ENCODE measurements at places on chromosomes 6 and 20.

- no peak for DNase-seq
Measured at GRCh38 chr20:47720636-47721427, 64.4 kb downstream of the SULF2 start.

- no peak for DNase-seq
Measured at GRCh38 chr6:15842727-15843117, 179.9 kb upstream of the DTNBP1 start.

DNA sequence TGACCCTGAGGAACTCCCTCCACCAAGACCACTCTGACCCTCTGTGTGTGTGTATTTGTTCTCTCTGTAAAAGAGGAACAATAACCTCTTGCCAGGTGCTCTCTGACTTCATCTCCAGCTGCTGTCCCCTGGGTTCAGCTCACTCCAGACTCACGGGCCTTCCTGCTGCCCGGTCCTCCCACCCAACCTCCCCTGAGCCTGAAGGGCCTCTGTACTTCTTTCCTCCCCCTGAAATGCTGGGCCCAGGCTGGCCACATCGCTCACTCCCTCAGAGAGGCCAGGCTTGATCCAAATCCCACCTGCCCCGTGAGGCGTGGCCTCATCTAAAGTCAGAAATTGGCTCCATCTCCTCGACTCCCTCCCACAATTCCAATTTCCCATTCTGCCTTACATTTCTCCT lies 202.4 kb downstream of the PRKN start:
- DNase-seq = no peak

DNA sequence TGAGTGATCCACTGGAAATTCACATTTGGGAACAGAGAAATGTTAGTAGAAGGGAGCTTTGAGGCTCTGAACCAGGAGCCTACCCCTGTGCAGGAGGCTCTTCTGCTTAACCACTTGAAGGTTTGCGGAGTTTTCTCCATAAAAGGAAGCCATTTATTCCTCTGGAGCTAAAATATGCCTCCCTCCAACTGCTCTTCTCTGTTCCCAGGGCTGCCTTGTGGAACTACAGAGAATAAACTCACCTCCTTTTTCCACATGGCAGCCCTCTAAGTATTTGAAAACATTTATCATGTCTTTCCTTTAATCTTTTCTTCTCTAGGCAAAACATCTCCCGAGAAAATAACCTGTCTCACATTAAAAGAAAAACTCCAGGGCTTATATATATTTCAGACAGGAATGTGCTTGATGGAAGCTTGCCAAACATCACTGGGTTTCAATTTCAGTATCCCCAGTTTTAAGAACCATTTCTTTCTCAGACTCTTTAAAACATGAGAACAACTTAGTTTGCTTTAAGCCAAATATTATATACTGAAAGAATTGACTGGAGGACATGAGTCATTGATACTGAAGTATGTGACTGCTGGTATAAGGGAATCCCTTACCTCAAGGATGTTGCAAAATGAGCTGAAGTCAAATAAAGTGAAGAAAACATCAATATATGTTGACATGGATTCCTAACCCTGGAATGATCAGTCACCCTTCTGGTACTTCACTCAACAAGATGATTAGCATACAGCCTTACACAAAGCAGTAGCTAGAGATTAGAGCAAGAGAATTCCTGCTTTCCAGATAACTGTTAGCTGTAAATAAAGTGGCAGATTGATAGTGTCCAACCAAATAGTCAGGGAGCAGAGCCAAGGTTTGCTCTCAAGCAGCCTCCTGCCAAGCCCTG lies 74.0 kb downstream of the ZBTB2 start:
- no peak for DNase-seq

GRCh38 chr6:26103141-26103769 lies 16.0 kb downstream of the HFE start:
- no peak for DNase-seq

- no peak for DNase-seq
Measured at GRCh38 chr6:142810952-142811514, 133.9 kb downstream of the HIVEP2 start.

- DNase-seq = no peak
Measured at GRCh38 chr6:163679012-163679660, 264.6 kb downstream of the QKI start.

- DNase-seq = no peak
Measured at GRCh38 chr6:97668716-97669115, 385.7 kb upstream of the MMS22L start.

DNA sequence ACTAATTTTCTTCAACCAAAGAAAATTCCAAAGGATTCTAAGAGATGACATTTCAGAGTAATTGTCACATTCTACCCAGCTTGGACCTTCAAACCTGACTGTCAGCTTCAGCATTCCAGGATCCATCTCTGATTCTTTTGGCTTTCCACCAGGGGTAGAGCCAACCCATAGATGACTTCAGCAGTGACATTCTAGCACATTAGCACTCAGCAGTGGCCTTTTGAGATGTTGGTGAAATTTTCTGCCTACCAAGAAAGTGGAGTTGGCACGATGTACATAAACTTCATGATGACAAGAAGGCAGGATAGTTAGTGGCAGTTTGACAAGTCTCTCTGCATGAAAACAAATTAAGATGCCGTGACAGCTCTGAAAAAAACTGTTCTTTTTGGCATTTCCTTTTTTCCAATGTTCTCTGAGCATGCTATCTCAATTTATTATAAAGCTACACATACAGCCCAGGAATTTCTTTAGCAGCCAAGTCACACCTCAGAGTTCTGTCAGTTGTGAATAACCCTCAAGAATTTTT lies 466.5 kb upstream of the RNF217 start:
- DNase-seq = no peak

- DNase-seq = peak; percentile 7
Measured at GRCh38 chr20:58716476-58717277, 24.1 kb downstream of the NPEPL1 start.

DNA sequence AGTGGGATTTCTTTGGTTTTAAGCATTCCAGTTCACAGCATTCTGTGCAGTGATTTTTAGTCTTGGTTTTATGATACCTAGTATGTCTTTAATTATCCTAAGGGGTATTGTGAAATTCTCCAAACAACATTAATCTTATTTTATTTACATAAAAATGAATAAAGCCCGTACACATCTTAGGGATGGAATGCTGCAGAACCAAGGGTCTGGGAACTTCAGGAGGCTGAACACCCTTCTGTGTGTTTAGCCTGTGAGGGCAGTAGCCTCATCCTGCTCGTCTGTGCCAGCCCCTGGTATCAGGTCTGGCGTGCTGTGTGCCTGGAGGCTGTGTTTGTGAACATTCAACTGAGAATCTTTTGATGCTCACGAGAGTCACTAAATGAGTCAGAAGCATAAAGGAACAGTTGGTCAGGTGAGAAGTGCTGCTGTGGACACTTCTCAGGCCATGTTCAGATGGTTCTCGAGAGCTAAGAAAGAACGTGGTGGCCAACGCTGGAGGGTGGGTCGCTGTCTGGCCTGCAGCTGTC lies 25.2 kb upstream of the C20orf204 start:
- no peak for DNase-seq

DNA sequence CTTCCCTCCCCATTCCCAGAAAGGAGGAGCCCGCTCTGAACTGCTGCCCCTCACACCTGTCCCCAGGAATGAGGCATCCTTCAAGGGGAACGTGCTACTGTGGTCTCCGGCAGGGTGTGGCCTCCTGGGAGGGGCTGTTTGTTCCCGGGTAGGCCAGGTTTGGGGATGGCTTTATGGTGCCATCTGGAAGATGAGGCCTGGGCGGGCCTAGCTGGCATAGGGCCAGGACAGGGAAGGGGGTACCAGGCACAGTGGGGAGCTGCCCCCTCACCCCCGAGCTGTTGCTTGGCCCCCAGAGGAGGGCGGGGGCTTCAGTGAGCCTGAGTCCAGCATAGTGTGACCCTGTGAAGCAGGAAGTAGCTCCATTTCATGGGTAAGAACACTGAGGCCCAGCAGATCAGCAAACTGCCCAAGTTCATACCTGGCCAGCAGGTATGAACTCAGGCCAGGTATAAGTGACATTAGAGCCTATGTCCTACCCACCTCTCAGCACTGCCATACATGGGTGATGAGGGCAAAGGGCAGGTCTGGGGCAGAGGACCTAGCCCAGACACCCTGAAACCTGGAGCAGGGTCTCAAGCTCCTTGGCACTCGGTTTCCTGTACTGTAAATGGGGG lies 17.5 kb upstream of the SPDEF start:
- DNase-seq = no peak

- DNase-seq = no peak
Measured at GRCh38 chr6:4363656-4364055, 228.3 kb upstream of the ECI2 start.

DNA sequence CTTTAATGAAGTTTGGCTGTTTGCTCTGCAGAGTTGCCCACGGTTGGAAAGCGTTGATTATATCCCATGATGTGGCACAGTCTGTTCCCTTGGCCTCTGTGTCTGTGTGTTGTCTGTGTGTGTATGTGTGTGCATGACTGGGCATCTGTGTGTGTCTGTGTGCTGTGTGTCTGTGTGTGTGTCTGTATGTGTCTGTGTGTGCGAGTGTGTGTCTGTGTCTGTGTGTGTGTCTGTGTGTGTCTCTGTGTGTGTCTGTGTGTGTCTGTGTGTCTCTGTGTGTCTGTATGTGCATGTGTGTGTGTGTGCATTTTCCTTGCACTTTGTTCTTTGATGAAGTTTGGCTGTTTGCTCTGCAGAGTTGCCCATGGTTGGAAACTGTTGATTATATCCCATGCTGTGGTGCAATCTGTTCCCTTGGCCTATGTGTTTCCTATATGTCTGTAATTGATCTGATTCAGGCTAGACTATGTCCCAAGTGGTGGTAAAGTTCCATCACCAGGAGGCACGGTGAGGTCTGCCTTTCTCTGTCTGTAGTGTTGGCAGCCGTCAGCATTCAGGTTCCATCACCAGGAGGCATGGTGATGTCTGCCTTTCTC lies 78.1 kb upstream of the RIN2 start:
- DNase-seq = no peak

GRCh38 chr6:28586962-28587745 lies 61.5 kb downstream of the GPX5 start:
- peak; percentile 76 for DNase-seq

DNA sequence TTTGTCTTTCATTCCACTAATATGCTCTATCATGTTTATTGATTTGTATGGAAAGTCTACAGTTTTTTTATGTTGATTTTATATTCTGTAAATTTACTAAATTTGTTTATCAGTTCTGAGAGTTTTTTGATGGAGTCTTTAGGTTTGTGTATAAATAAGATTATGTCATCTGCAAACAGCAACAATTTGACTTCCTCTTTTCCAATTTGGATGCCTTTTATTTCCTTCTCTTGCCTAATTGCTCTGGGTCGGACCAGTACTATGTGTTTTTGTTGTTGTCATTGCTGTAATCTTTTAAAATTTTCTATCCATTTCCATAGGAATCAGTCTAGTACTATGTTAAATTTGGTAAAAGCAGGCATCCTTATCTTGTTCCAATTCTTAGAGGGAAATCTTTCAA lies 31.5 kb upstream of the POLR1H start:
- no peak for DNase-seq

- no peak for DNase-seq
Measured at GRCh38 chr6:140487586-140487985, 1113.1 kb upstream of the CITED2 start.

- peak; percentile 99 for DNase-seq
Measured at GRCh38 chr6:19538096-19538495, 299.1 kb upstream of the ID4 start.

DNA sequence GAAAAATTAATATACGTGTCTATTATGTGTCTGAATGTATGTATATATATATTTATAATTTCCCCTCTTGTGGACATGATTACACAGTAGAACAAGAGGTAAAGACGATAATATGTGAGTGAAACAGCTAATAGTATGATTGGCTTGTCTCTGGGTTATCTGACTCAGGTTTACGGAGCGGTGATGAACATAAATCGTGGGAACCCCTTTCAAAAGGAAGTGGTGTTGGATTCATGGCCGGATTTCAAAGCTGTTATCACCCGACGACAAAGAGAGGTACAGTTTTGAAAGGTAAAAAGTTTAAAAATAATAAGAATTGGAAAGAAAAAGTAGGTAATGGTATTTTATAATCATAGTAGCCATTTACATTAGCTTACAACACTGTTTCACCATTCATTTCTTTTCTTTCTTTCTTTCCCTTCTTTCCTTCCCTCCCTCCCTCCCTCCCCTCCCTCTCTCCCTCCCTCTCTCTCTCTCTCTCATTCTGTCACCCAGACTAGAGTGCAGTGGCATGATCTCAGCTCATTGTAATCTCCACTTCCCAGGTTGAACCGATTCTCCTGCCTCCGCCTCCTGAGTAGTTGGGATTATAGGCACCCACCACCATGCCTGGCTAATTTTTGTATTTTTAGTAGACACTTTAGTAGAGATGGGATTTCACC lies 15.9 kb downstream of the GLYATL3 start:
- DNase-seq = no peak

- no peak for DNase-seq
Measured at GRCh38 chr20:63363013-63363957, 2.1 kb upstream of the CHRNA4 start.

- no peak for DNase-seq
Measured at GRCh38 chr6:81834141-81834681, 81.7 kb upstream of the TENT5A start.

- no peak for DNase-seq
Measured at GRCh38 chr6:68911334-68911733, 276.3 kb downstream of the ADGRB3 start.

DNA sequence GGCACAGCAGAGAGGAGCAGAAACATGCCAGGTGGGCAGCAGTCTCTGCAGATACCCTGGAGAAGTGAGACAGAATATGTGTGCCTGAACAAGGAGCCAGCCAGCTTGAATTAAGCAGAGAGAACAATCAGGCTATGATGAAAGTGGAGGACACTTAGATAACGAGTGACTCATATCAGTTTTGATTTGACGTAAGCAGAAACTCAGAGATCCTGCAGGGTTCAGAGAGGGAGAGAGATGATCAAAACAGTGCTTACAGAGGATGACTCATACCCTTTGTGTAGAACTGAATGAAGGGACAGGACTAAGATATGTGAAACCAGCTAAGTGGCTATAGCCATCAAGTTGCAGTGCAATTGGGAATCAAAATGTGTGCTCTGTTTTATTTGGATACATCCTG lies 300.7 kb downstream of the TENT5A start:
- DNase-seq = peak; percentile 96

DNA sequence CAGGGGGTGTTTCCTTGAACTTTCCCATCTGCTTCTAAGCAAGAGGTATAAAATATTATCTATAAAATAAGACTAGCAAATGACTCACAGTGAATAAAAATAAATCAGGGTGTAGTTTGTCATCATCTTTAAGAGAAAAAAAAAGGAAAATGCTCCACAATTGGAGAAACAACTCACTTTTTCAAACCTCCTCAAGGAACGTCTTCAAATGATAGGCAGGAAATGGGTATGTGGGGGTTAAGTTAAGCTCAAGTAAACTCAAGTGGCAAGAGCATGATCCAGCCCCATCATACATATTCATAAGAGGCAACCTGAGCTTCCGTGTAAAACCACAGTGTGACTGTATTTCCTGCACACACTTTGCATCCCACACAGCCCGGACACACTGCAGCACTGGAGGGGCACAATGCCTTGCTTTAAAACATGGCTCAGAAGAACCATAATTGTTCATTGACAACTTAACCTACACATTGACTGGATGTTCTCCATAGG lies 58.5 kb upstream of the CEP85L start:
- peak; percentile 5 for DNase-seq

- no peak for DNase-seq
Measured at GRCh38 chr6:53424976-53425718, 76.4 kb upstream of the ELOVL5 start.

All from DMS153 (cell line).